HuH-7.5 (cell line): ENCODE measurements at places on chromosomes 16 and 17.

DNA sequence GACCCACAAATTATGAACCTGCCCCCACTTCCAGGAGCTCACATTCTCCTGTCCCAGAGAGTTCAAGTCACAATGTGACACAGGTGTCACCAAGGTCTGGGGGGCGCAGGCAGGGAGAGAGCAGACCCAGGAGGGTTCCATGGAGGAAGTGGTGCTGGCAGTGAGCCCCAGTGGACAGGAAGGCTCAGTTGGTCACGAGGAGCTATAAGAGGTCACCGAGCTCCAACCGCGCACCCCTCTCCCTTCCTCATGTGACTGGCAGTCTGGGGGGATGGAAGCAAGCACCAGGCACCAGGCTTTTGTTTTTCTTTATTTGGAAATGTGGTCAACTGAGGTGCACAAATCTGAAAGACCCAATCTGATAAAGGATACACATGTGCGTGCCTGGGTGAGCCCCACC is 2.5 kb downstream of the ITGAD start:
- no peak for DNase-seq

GRCh38 chr16:57303021-57303909 is 18.8 kb upstream of the PLLP start:
- no peak for DNase-seq

- DNase-seq = no peak
These were observed 53.1 kb downstream of the PRKCA start for GRCh38 chr17:66355510-66355909.

- no peak for DNase-seq
These were observed 47.9 kb downstream of the STH start for GRCh38 chr17:46046957-46047356.

GRCh38 chr16:83837566-83837965 is 29.8 kb downstream of the HSBP1 start:
- no peak for DNase-seq

DNA sequence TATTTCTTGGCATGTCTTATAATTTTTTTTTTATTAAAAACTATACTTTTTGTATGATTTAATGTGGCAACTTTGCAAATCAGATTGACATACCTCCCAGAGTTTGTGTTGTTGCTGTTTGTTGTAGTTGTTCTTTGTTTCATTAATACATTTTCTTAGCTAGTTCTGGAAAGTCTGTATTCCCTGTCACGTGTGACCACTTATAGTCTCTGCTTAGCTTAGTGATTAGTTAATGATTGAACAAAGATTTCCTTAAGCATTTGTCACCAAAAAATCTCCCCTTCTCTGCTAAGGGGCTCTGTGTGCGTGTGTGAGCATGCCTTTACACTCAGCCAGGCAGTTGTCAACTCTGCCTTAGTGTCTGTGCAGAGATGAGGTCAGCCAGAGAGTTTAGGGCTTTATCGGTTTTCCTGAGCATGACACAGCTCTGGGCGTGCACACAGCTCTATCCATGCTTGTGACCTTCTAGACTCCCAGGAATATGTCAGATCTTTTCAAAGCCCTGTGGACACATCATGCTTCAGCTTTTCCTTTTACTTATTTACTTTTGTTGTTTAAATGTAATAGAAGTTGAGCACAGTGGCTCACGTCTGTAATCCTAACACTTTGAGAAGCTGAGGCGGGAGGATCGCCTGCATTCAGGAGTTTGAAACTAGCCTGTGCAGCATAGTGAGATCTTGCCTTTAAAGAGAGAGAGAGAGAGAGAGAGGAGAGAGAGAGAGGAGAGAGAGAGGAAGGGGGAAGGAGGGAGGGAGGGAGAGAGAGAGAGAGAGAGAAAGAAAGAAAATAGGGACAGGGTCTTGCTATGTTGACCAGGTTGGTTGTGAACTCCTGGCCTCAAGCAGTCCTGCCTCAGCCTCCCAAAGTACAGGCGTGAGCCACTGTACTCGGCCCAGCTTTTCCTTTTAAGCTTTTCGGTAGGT is 21.9 kb downstream of the DNAI2 start:
- DNase-seq = no peak
